ENCODE measurements at places on chromosomes 1 and 21.

- DNase-seq = no peak
Measured at GRCh38 chr1:44947063-44947773, 39.2 kb downstream of the EIF2B3 start.

GRCh38 chr21:34989337-34990151, 59.6 kb downstream of the RUNX1 start:
- no peak for DNase-seq

GRCh38 chr1:74113333-74113732, 84.6 kb downstream of the LRRIQ3 start:
- DNase-seq = no peak

- no peak for DNase-seq
Measured at GRCh38 chr1:4960782-4961475, 306.5 kb downstream of the AJAP1 start.

GRCh38 chr1:34265396-34265795, 88.7 kb downstream of the C1orf94 start:
- no peak for DNase-seq
